ENCODE measurements at places on chromosomes 7 and 10.

- no peak for DNase-seq
Measured at GRCh38 chr10:73802276-73802991, 9.0 kb downstream of the NDST2 start.

GRCh38 chr7:15418264-15418663 lies 143.6 kb downstream of the AGMO start:
- DNase-seq, result no peak

GRCh38 chr7:93574269-93574645 lies 267 bp downstream of the CALCR start:
- DNase-seq, result no peak

- DNase-seq, result peak; percentile 59
Measured at GRCh38 chr7:44617225-44617890, 10.9 kb downstream of the OGDH start.

- no peak for DNase-seq
Measured at GRCh38 chr10:48496831-48497779, 107.8 kb downstream of the ARHGAP22 start.

GRCh38 chr7:32479574-32480200 lies 10.5 kb downstream of the LSM5 start:
- DNase-seq, result no peak

DNA sequence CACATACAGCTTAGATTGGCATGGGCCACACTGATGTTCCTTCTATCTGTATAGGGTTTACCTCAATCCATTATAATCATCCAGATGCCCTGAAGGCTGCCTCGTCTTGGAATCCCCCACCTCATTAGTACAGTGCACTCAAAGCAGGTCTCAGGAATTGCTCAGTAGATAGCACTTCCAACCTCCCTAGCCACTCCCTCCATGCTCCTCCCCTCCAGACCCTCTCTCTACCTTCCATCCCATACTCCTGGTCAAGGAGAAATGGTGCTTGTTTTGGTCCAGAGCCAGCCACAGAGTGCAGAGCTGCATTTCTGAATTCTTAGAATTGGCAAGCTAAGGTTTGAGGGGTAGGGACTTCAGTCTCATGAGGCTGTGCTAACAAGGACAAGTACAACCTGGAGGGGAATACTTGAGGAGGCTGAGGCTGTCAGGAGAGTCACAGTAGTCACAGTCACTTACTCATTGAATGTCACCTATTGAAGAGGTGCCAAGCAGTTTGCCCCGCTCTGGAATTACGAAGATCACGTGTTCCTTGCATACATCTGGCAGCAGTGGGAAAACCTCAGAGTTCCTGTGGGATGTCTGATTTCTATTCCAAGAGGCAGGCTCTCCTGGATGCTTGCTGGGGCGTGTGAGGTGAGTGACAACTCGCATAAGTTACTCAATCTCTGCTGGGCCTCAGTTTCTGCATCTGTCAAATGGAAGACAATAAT lies 60.7 kb upstream of the ZNF746 start:
- no peak for DNase-seq

DNA sequence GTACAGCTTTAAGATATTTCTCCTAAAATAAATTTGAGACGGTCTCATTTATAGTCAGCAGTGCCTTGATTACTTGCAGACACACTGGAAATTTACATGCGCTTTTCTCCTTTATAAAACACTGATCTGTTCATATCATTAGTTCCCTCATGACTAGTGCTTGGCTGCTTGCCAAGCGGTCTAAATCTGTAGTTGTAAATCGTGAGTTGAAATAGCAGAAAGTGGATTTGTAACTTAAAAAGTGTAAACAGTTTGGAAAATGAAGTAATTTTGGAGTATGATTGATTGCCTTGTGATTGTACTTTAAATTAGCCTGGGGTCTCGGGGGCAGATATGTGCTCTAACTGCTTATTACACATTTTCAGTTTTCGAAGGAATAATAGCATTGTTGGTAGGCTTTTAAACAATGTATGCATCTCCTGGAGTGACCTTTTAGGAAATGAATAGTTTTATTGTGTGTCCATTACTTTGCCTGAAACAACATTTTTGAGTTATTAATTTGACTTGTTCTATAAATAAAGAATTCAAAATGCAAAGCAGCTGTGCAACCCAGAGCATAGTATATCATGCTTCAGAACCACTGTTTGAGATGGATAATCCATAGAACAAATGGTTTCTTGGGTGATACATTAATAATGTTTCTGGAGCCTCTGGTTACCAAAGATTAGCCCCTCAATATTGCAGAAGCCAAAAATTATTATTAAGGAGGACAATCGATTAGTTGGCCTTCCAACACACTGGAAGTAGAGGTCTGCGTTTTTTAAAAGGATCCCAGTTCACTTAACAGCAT lies 73.3 kb downstream of the ARID5B start:
- no peak for DNase-seq

- DNase-seq, result no peak
Measured at GRCh38 chr10:106705681-106706100, 458.8 kb downstream of the SORCS1 start.

DNA sequence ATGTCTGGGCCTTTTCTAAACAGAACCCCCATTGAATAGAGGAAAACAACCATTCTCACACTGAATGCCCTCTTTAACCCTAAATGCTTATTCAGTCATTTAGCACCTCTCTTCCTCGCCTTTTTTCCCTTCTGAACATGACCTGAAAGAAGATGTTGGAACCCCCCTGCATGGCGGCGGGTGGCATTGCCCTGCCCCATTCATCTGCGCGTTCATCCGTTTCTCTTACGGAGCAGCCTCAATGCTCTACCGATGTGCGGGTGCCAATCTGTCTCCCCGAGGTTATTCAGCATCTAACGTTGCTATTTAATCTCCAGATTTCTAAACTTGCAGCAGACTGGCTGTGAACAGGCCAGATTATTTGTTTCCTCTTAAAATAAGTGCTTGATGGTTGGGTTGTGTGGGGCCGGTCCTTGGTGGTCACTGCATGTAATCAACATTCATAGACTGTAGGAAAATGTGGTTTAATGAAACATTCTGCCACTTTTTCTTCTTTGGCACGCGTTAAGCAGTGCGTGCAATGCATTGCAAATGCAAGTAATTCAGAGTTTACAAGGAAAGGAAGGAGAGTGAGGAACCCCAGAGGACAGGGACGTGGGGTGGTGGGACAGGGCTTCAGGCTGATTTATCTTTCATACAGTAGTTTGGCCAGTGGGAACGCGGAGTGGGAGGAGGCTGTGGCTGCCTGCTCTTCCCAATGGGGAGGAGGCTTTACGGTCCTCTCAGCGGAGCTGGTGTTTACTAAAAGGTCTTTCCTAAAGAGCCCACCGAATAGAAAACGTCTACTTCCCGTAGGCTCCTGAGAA lies 286.7 kb downstream of the DPP6 start:
- no peak for DNase-seq

- no peak for DNase-seq
Measured at GRCh38 chr7:143410521-143411004, 1.9 kb upstream of the EPHA1 start.

- DNase-seq, result no peak
Measured at GRCh38 chr7:5300366-5300765, 17.6 kb downstream of the SLC29A4 start.

GRCh38 chr7:12111422-12112405 lies 99.4 kb upstream of the TMEM106B start:
- DNase-seq, result peak; percentile 20

DNA sequence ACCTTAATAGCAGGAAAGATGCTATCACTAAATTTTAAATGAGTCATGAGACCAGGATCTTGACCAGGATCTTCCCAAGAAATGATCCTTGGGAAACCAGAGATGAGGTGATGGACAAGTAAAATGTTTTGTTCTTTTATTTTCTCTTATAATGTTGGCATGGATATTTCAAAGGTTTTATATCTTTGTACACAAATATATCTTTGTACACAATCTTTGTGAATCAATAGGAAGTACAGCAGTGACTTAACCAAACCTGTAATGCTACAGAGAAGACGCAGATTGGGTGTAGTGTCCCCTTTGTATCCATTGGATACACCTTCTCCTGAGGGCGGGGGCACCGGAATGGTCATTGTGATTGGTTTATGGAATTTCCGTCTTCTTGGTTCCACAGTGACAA lies 180.1 kb upstream of the CCDC6 start:
- DNase-seq, result no peak

DNA sequence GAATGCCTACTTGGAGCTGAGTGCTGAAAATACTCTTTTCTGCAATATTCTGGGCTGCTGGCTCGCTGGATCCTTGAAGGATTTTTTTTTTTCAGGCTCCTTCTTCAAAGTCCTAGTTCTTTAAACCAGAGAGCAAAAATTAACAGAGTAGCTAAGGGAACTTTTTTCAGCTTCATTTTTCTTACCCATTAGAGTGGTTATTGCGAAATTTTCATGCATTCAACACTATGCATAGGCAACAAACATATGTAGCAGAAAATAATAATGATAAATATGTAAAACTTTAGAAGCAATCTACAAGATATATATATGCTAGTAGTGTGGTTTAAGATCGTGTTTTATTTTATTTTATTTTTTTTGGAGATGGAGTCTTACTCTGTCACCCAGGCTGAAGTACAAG lies 264.6 kb downstream of the SFMBT2 start:
- DNase-seq, result no peak

DNA sequence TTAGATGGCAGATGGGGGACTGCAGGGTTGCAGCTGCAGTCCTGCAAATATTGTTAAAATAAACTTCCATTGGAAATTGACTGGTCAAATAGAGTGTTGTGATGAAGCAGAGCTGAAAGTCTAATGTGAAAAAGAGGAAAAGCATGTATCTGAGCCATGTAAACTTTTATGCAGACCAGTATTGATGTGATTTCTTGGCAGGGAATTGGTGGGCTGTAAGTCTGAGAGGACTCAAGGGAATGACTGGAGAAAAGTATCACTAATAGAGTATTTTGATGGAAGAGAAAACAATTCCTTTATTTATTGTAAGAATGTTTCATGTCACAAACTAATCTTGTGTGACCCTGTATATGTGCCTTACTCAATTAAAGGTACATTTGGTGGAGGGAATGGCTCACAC lies 155.5 kb downstream of the PPP1R9A start:
- DNase-seq, result no peak

GRCh38 chr10:8670461-8670860 lies 616.0 kb downstream of the GATA3 start:
- DNase-seq, result no peak

GRCh38 chr10:128060341-128061250 lies 65.6 kb downstream of the MKI67 start:
- DNase-seq, result no peak

DNA sequence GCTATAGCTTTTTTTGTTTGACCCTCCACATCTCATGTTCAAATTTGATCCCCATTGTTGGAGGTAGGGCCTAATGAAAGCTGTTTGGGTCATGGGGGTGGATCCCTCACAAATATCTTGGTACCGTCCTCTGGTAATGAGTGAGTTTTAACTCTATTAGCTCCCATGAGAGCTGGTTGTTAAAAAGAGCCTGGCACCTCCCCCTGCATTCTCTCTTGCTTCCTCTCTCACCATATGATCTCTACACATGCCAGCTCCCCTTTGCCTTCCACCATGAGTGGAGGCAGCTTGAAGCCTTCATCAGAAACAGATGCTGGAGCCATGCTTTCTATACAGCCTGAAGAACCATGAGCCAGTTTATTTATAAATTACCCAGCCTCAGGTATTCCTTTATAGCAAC lies 43.0 kb upstream of the IMMP2L start:
- no peak for DNase-seq

DNA sequence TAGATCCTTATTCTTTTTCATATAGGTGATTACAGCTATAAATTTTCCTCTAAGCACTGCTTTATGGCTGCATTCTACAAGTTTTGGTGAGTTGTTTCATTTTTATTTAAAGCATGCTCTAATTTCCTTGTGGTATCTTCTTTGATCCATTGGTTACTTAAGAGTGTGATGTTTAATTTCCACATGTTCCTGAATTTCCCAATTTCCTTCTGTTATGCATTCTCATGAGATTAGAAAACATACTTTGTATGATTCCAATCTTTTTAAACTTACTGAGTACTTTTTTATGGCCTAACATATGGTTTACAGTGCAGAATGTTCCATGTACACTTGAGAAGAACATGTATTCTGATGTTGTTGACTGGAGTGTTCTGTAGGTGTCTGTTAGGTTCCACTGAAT lies 53.4 kb downstream of the MYL10 start:
- no peak for DNase-seq

DNA sequence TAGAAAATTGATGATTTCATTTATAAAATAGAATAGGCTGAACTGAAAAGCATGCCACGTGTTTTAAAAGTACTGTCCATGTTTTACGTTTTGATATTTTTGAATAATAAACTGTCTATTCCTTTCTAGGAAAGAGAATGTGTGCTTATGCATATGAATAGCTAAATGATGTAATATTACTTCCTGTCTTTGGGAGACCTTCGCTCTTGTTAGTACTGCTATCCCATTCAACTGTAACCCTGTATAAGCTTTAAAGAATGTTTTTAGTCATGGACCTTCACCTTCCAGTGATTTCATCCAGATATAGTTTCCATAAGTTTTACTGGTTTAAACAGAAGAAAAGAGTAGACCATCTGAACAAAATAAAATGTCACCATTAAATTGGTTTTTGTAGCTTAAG lies 274.4 kb upstream of the SEMA3A start:
- no peak for DNase-seq

GRCh38 chr7:44195889-44196288 lies 4.9 kb upstream of the YKT6 start:
- DNase-seq, result no peak

GRCh38 chr10:125262409-125262808 lies 102.0 kb upstream of the CTBP2 start:
- no peak for DNase-seq

GRCh38 chr10:129652021-129652420 lies 185.0 kb downstream of the MGMT start:
- DNase-seq, result no peak

GRCh38 chr10:102397222-102398171 lies 2.0 kb downstream of the NFKB2 start:
- DNase-seq, result no peak

DNA sequence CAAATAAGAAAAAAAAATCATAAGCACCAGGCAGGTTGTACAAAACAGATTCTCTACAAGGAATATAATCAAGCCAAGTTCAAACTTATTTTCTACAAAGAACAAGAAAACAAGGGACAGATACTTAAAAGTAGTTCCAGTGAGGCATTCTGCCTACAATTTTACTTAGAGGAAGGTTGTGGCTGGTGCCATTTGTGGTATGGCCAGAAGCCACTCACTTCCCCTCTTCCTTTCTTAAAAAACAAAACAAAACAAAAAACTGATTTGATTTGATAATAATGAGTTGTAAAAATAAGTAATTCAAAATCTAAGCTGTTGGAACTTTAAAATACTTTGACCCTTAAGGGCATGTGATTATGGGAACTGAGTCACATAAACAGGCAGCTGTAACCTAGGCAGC lies 420.6 kb downstream of the CALN1 start:
- no peak for DNase-seq

All from activated naive CD4-positive, alpha-beta T cell treated with Interleukin-2 at 50 U/mL for 16 hours (primary cell).